Activated CD4-positive, CD25-positive, alpha-beta regulatory T cell treated with anti-CD3 and anti-CD28 coated beads, Interleukin-2, amount 50 U/mL, for 72 hours (primary cell): ENCODE measurements at places on chromosomes 5 and 9.

DNA sequence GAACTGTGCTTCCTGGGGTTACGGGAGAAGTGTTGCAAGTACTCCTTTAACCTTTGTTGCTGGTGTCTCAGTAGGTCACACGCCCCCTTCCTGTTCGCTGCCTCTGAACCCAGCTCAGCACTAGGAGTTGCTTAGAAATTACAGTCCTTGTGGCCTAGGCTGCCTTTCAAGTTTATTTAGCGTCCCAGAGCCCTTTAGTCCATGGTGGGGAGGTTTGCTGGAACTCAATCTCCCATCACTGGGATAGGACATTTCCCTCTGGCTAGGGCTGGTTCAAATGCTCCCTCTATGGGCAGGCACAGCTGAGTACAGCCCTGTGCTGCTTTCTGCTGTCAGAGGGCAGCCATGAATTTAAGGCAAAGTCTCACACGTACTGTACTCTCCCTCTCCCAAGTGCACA lies 4.7 kb downstream of the IFNA8 start:
- DNase-seq, result no peak

DNA sequence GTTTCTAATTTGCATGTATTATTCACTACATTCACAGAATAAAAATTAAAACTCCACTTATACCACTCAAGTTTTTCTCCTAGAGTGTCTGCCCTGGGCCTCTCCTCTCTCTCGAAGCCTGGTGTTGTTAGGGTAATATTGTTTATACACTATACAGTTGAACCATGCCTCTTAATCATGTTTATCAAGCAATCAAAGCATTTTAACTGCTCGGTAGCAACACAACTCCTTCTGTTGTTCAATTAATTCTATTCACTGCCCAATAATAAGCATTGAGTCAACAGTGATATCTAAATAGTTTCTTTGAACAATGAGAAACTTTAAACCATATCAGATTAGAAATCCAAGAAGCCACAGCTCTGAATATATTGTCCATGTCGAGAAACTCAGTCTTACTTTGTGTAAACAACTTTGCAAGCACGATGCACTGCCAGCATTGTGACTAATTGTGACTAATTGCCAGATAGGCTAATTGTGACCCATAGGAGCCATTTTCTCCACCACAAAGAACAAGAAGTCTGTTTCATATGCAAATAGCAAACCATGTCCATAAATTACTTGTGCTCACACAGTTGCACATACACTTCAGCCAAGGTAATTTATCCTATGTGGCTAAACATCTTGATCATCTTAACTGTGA lies at the start of gene DNAH5:
DNAH5 (minus strand) TSS at position 129 of the 640 bp plus-strand sequence. CDS start 250 bp downstream, outside the sequence.
- DNase-seq, result no peak

DNA sequence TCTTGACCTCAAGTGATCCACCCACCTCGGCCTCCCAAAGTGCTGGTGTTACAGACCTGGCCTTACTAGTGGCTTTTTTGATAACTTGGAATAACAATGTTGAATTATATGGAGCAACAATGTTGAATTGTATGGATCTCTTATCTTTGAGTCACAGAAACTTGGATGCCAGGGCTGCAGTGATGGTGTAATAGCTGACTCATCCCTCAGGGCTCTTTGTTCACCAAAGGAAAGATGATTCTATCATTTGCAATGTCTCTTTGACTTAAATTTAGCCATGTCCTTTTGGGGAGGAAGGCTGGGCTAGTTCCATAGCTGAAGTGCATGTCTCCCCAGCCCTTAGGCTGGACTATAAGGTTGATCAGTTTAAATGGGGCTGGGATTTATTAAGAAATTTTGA lies 172.3 kb downstream of the PDZD2 start:
- DNase-seq, result no peak

DNA sequence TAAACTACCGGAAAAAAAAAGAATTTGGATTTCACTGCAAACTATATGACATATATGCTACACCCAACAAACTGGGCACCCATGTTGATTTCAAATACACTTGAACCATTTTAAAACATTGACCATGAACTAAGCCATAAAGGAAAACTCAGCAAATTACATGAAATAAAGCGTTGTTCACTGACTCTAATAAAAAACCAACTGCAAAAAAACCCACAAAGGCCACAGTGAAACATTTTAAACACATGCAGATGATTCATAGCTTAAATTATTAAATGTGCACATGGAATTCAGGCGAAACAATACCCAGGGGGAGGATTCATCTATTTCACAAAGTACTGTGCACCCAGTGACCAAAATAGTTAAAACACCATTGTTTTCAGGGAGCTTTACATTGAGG lies 33.3 kb downstream of the MTRR start:
- DNase-seq, result no peak
